Hepatic stellate cell (primary cell): ENCODE measurements at places on chromosomes 6 and 20.

DNA sequence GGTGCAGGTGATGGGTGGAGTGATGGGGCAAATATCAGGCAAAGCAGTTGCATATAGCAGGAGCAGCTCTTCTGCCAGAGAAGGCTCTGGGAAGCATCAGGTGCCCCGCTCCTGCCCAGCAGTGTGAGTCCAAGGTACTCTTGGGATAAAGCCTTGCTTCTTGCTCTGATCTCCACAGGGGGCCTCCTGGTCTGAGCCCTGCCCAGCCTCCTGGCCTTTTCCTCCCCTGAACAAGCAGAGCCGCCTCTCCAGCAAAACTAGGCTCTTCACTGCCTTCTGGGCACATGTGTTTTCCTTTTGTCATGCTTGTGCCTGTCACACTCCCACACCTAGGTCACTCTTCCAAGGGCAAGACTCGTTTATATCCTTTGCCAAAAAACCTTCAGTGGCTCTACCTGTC is 34.3 kb downstream of the SIRPA start:
- DNase-seq = no peak

DNA sequence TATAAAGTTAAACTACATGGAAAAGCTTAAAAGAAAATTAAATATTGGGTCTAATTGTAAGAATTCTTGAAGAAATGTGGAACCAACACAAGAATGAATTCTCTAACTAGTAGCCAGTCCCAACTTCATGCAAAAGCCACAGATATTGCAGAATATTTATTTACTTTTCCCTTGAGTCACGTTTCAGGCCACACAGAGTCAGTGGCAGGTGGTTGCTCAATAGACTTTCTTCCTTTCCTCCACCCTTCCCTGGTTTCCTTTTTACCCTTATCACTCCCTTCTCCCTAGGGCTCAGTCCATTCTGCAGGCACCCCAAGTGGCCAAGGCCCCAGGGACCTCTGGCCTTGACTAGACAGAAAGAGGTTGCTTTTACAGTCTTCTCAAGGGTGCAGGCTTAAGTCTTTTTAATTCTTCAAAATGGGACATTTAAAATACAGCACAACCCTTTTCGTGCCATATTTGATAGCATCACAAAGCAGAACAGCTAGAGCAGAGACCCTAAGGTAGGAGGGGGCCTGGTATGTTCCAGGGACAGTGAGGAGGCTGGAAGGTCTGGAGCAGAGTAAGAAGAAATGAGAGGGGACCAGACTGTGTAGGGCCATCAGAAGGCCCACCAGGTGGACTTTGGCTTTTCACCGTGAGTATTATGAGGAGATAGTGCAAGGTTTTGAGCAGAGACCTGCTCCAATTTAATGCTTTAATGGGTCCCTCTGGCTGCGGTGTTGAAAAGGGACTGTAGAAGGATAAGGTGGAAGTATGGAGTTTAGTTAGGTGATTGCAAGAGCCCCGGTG is 65.0 kb downstream of the HDDC2 start:
- peak; percentile 44 for DNase-seq

GRCh38 chr6:30912746-30913520 is 1.1 kb upstream of the VARS2 start:
- no peak for DNase-seq

DNA sequence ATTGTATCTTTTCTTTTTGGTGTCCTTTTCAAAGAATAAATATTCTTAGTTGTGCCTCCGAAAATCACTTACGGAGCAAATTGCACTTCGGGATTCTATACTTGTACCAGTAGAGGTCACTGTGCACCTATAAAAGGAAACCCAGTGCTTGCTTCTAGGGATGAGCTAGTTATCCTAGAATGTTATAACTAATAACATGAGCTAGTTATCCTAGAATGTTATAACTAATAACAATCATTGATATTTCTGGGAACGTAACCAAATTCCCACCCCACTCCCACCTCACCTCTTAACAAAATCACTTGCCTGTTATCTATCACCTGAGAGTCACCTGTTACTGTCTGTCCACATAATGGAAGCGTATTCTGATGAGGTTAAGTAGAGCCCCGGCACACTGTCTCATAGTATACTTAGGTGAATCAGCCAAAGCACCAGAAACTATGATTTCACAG is 126.9 kb upstream of the TIAM2 start:
- peak; percentile 47 for DNase-seq

DNA sequence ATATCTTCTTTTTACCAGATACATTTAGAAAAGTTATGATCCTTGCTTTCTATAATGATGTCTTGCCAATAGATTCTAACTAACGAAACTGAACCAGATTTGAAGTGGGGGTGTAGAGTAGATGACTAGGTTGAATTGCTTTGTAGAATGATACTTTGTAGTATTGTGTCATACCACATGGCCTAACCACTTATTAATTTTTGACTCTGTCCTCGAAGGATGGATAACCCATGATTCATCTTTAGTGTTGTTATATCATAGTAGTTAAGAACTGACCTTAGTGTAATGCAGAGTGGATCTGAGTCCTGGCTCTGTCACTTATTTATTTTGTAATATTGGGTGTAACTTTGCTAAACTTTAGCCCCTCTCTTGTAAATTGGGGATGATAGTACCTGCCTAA is 4.5 kb downstream of the PHF3 start:
- DNase-seq = no peak
